ENCODE measurements at places on chromosomes 5 and 9.
A peak's percentile ranks its signal among the peaks of the same experiment; 100 is the strongest.

GRCh38 chr9:133360400-133361393 lies 4.3 kb downstream of the SURF2 start:
- DNase-seq, result no peak

GRCh38 chr5:126357585-126358342 lies 65.4 kb upstream of the GRAMD2B start:
- DNase-seq, result no peak

DNA sequence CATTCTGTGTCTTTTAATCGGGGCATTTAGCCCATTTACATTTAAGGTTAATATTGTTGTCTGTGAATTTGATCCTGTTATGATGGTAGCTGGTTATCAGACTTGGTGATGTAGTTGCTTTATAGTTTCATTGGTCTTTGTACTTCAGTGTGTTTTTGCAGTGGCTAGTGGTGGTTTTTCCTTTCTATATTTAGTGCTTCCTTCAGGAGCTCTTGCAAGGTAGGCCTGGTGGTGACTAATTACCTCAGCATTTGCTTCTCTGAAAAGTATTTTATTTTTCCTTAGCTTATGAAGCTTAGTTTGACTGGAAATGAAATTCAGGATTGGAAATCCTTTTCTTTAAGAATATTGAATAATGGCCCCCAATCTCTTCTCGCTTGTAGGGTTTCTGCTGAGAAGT lies 156.9 kb downstream of the CNTLN start:
- no peak for DNase-seq

DNA sequence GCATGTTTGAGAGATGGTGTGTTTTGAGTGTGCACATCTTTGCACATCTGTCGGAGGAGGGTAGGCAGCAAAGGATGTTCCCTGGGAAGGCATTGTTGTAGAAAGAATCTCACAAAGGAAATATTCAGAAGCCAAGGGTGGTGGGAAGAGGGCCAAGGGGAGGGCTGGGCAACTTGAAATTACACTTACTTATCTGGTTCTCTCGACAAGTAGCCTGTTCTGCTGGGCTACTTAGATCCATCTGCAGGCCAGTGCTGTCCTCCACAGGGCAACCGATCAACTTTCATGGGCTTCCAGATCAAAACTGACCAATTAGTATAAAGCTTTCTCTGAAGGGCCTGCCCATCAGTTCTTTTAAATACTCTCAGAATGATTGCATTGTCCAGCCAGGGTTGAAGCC lies 495.2 kb downstream of the GADD45G start:
- DNase-seq, result no peak

GRCh38 chr9:115850548-115851304 lies 302.9 kb upstream of the PAPPA start:
- DNase-seq, result no peak

DNA sequence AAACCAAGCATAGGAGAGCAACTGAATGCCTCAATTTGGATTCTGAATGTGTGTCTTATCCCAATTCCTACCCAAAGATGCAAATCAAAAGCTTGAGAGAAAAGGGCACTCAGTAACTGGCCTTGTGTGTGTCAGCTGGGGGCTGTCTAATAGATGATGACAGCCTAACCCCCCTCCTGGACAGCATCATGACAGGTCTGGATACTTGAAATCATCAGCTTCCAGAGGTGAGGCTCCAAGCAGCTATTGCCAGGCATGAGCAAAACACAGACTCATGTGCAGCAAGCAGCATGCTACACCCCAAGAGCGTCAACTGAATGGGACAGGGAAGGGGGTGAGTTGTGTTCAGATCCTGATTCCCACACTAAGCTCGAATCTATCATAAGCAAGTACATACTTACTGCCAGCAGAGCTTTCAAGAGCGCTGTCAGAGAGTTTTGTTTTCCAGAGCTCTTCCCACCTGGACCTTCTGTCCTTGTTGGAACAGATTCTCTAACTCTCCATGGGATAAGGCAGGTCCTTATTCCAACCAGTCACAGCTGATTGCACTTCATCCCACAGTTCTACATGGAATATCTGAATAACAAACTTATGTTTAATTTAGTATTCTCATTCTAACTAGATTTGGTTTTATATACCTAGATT lies 467.5 kb downstream of the DTWD2 start:
- no peak for DNase-seq

- no peak for DNase-seq
Measured at GRCh38 chr9:128406848-128407391, 13.7 kb upstream of the CERCAM start.

DNA sequence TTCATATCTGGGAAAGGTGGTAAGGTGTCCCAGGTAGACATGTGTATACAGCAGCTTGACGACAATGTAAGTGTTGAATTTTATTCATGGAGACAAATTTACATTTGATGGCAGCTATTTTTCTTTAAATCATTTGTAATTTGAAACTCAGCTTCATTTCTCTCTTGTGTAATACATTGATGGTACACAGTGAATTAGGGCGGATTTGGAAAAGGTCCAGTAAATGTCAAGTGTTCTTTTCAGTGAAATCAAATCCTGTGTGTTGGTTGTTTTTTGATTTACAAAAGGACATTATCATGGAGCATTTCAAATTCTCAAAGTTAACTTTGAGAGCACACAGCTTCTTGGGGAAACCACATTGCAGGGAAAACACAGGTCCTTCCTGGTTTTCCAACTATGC lies 30.0 kb upstream of the PCSK1 start:
- no peak for DNase-seq

DNA sequence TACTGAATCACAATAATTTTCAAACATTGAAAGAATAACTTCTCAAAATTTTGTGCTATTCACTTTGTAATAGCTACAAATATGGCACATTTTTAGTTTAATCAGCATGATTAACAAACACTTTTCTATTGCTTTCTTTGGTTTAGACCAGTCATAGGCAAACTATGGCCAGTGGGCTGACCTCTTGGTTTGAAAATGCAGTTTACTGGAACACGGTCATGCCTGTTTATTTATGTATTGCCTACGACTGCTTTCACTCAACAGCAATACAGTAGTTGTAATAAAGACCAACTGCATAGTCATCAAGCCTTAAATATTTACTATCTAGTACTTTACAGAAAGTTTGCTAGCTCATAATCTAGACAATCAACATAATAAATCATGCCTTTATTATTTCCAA lies 810.8 kb downstream of the TLE1 start:
- DNase-seq, result no peak

GRCh38 chr5:176532795-176533194 lies 4.4 kb downstream of the RNF44 start:
- DNase-seq, result no peak

GRCh38 chr5:56532466-56532865 lies 282.9 kb upstream of the MAP3K1 start:
- no peak for DNase-seq

- no peak for DNase-seq
Measured at GRCh38 chr9:112914524-112914923, 23.8 kb upstream of the SLC46A2 start.

DNA sequence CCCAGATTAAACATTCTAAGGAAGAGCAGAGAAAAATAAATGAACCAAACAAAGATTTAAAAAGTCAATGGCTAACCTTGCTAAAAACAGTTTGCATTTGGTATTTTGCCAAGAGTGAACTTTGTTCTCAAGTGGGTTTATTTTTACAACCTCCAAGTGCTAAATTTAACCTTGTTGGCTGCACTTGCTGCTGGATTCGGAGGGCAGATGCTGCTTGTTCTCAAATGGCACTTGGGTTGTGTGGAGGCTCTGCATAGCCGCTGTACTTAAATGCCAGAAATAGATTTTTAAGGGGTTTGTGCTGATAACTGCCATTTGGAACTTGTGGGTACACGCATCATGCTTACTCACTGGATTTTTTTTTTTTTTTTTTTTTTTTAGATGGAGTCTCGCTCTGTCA lies 13.3 kb upstream of the SPATA24 start:
- no peak for DNase-seq

DNA sequence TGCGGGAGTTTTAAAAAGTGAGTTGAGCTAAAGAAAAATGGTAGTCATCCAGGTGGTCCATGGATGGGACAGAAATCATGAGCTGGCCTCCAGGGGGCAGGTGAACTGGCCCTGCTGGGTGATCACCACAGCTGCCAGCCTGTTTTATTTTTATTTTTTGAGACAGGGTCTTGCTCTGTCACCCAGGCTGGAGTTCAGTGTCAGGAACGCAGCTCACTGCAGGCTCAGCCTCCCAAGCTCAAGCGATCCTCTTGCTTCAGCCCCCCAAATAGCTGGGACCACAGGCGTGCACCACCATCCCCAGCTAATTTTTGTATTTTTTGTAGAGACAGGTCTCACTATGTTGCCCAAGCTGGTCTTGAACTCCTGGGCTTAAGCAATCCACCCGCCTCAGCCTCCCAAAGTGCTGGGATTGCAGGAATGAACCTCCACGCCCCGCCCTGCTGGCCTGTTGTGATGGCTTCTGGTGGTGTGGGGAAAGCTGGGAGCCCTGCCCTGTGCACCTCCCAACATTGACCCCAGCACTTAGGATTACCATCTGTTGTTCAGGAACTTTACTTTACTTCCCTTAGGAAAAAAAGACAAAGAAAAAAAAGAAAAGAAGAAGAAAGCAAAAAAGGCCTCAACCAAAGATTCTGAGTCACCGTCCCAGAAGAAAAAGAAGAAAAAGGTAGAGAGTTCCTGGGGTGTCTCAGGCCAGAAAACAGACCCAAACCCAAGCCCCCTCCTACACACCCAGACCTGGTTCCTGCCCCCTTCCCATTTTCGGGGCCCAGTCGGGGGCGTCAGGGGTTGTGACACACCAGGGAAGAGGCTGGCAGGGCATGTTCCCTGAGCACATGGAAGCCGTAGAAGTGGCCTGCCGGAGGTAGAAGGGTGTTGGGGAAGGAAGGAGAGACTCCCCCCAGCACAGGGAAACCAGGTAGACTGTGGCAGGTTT lies 14.7 kb downstream of the CD74 start:
- no peak for DNase-seq

DNA sequence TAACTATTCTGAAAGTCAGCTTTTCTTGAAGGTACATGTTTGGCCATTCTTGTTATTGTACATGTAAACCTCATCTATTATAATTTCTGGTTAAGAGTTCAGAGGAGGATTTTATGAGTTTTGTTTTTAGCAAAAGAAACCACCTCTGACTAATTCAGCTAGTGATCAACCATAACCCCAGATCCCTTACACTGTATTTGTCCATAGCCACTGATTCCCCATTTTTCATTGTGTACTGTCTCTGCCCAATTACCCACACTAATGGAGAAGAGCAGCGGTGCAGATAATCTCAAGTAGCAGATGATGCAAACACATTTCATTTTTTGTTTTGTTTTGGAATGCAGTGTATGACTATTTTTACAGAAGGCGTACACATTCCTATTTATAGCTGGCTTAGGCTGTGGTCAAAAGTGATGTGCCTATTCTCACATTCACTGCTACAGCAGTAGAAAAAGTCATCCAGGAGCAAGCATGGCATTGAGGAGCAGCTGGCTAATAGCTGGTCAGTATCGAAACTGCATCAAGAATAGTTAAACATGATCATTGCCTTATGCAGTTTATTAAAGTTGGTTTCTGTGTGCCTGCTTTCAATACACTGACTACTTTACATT lies 988.3 kb downstream of the DTWD2 start:
- no peak for DNase-seq

DNA sequence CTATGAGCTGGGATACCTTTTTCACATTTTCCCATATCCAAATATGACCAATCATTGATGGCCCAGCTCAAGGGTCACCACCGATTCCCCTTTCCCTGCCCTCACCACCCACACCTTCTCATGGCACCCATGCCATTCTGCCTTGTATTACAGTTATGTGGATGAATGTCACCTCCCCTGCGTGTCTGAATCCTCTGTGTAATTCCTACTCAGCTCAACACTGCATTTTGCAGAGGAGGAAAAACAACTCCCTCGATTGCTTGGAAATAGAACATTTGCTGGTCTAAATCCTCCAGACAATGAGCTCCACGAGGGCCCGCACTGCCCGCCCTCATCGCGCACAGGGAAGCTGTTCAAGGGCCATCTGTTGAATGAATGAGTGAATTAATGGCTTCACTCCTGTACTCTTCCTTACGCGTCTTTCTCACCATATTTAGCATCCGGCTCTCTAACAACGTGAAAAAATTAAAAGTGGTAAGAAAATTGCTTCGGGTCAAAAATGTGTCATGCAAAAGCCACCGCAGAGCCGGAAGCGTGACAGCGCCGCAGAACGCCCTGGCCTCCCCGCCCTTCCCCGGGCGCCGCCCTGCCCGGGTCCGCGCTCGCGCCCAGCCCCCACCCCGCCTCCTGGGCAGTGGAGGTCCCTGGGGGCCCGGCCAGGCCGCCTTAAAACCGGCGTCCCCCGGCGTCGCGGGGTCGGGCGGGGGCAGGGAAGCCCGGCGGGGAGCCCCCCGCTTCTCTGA lies 704 bp downstream of the SUSD1 start:
- peak; percentile 89 for DNase-seq

GRCh38 chr5:57303985-57304384 lies 130.1 kb downstream of the GPBP1 start:
- DNase-seq, result no peak

DNA sequence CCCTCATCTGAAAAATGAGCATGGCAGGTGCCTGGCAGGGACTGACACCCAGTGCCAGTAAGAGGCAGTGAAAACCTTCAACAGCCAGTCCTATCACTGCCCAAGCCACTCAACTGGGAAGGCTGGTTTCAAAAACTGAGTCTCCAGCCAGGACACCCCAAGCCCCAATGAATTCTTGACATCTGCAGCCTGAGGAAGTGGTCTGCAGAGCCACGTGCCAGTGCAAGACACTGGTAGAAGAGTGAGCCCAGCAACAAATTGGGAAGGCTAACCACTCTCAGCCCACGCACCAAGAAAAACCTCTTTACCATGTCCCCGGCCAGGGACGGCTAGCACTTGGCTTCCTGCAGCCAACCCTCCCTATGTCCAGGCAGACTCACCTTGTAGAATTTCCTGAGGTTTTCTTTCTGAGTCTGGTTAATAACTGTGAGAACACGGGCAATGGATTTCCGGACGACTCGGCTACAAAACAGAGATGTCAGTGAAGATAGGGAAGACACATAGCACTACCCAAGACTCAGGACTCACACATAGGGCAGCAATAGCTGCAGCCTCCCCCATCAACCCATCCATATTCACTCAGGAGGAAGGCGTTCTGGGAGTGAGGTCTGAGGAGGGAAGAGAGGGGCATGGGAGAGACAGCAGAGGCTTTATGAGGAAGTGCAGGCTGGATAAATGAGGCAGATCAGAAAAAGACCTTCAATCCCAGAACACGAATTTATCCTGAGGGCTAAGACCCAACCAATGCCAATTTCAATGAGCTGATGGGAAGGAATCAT lies 1.8 kb downstream of the RPL35 start:
- DNase-seq, result no peak

GRCh38 chr5:145531038-145531734 lies 304.0 kb downstream of the PRELID2 start:
- peak; percentile 20 for DNase-seq

DNA sequence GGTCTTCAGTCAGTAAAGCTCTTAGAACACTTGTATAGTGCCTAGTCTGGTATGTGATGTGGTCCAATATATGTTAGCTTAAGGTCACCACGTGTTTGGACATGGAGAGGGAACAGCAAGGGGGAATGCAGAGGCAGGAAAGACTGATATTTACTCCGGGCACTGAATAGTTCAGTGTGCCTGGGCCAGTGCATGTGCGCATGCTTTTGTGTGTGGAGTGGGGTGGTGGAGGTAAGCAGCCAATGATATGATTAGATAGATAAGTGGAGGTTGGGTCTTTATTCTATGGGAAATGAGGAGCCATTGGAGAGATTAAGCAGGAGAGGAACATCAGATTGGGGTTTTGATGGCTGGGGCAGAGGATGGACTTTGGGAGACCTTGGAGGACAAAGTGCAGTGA lies 14.0 kb downstream of the OR13J1 start:
- DNase-seq, result no peak

Data from lower leg skin (tissue), 4 donors.